ENCODE measurements at places on chromosomes 13 and 19.
A peak's percentile ranks its signal among the peaks of the same experiment; 100 is the strongest.

GRCh38 chr13:44307255-44307654 lies 66.4 kb upstream of the SERP2 start:
- no peak for DNase-seq

DNA sequence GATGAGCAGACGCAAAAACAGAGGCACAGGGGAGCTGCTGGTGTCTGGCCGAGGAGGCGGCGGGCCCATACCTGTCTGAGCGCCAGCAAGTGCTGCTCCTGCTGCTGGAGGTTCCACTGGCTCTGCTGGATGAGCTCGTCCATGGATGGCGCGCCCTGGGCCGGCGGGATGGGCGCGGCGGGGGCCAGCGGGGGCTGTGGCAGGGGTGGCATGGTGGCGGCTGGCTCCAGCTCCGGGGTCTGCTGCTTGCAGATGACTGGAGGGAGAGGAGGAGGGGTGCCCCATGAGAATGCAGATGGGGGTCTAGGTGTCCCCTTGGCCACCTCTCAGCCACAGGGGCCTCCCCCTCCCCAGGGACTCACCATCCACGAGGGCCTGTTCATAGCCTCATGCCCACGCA lies 6.9 kb downstream of the CHERP start:
- DNase-seq = no peak

GRCh38 chr19:5204212-5204611 lies 136.4 kb downstream of the PTPRS start:
- DNase-seq = peak; percentile 15

GRCh38 chr19:37078717-37079032 lies 442 bp downstream of the ZNF420 start:
- DNase-seq = peak; percentile 7

GRCh38 chr19:3360421-3361383 lies 5.7 kb upstream of the NFIC start:
- peak; percentile 82 for DNase-seq

GRCh38 chr19:42423462-42424344 lies 3.5 kb downstream of the LIPE start:
- no peak for DNase-seq

- DNase-seq = no peak
These were observed 1.0 kb downstream of the GRIK5 start for GRCh38 chr19:42068756-42069571.

DNA sequence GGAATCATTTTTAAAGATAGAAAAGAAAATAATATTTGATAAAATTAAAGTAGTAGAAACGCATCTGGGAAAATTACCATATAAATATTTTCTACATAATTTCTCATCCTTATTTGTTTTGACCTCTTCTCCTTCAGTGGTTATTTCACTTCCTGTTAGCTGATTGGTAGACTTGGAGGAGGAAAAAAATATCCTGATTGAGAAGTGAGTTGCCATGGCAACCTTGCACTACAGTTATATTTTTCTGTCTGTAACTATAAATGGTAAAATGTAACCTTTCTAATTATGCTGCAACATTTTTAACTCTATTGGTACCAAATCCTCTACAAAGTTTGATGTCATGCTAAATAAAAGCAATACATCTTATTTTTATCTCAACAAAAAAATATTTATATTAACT lies 45.2 kb downstream of the SCEL start:
- DNase-seq = no peak

GRCh38 chr13:29059800-29060199 lies 239.7 kb downstream of the MTUS2 start:
- no peak for DNase-seq

- no peak for DNase-seq
These were observed 86.2 kb upstream of the MBNL2 start for GRCh38 chr13:97135883-97136282.

DNA sequence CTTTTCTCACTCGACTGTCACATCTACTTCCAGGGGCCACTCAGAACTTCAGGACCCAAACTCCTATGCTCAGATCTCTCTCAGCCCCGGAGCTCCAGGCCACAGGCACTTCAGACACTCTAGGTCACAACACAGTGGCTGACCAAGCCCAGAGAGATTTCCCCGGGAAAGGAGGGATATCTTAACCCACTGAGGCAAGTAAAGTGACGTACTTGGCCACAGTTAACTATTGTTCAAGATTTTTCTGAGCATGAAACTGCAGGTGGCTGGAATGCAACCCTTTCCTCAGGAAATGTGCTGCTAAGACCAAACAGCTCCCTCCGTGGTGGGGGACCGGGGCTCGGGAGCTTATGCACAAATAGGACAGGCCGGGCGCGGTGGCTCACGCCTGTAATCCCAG lies 23.9 kb downstream of the OPA3 start:
- no peak for DNase-seq

DNA sequence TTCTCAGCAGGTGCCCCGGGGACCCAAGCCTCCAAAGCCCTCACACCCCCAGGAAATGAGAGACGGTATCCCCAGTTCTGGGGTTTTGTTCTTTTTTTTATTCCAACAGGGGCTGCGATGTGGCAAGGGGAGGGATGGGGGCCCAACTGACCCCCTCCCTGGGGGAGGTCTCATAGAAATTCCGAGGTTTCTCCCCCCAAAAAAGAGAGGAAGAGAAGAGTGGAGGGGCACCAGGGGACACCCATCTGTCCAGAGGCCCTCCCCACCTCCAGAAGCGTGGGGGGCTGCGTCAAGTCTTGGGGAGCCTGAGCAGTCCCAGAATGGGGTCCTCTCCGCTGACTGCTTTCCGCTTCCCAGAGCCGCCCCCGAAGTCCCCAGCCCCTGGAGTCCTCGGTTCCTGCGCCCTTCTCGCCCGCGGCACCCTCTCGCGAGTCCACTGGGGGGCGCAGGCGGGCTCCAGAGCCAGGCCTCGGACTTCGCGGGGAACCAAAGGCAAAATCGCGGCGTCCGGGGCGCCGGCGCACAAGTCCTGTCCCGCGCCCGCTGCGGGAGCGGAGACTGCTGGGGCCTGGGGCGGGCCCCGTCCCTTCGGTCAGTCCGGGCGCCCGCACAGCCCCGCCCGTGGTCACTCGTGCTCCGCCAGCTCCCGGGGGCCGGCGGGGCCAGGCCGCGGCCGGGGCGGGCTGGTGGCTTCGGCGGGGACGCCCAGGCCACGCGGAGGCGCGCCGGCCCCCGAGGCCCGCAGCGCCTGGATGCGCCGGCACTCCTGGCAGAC lies 4.4 kb upstream of the ATP1A3 start:
- DNase-seq = peak; percentile 27

DNA sequence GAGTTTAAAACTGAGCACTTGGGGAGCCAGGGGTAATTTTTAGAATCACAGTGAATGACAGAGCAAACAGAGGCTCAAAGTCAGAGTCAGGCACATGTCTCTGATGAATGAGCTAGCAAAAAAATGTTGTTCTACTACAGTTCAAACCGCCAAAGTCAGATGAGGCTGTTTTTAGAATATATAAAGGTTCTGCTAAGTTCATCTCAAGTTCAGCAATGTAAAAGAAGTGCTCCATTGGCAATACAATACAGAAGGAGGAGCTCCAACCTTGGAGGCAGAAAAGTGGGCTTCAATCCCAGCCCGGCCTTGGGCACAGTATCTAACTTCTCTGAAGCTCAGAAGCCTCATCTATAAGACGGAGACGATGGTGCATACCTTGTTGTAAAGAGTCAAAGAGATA lies 70.1 kb upstream of the IPO5 start:
- no peak for DNase-seq

DNA sequence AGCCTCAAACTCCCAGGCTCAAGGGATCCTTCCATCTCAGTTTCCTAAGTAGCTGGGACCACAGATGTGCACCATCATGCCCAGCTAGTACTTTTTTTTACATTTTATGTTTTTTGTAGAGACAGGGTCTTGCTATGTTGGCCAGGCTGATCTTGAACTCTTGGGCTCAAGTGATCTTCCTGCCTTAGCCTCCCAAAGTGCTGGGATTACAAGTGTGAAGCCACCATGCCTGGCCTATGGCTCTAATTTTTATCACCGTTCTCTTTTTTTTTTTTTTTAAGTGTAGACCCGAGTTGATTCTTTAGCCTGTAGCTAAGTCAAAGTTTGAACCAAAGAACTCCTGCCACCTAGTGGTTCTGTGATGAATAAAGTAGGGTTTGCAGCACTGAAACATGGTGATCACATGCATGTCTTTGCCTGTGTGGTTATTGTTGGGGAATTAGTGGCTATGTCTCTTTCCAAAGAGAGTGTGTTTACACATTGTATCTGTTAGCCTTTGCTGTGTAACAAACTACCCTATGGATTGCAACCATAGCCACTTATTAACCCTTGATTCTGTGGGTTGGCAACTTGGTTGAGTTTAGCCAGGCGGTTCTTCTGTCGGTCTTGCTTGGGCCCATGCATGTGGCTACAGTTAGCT lies 11.6 kb downstream of the NFILZ start:
- peak; percentile 83 for DNase-seq

DNA sequence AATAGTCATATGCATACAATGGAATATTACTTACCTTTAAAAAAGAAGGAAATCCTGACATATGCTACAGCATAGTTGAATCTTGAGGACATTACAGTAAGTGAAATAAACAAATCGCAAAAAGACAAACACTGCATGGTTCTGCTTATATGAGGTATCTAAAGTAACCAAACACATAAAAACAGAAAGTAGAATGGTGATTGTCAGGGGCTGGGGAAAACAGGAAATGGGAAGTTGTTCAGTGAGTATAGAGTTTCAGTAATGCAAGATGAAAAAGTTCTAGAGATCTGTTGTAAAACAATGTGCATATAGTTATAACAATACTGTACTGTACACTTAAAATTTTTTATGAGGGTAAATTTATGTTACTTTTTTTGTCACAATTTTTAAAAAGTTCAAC lies 219.4 kb downstream of the KLF5 start:
- no peak for DNase-seq

DNA sequence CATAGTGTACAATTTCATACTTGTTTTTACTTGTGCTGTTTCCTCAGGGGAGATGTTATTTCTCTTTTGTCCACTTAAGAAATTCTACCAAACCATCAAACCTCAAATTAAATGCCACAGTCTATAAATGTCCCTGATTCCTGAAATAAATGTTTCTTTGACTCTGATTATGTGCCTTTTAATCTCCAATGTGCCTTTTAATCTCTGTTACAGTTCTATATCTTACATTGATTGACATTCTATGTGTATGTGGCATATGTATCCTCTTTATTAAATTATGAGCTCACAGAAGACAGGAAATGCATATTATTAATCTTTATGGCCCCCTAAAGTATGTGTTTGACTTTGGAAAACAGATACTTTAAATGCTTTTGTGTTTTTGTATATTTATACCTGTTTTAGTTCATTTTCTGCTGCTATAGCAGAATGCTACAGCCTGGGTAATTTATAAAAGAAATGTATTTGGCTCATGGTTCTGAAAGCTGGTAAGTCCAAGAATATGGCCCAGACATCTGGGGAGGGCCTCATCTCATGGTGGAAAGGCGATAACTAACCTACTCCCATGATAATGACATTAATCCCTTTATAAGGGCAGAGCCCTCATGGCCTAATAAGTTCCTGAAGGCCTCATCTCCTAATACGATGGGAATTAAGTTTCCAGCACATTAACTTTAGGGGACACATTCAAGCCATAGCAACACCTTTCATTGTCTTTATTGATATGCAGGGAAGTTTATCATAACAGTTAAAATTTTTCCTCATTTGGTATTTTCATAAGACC lies 403.9 kb downstream of the LIG4 start:
- no peak for DNase-seq

GRCh38 chr13:42174344-42175162 lies 97.4 kb upstream of the AKAP11 start:
- DNase-seq = no peak

DNA sequence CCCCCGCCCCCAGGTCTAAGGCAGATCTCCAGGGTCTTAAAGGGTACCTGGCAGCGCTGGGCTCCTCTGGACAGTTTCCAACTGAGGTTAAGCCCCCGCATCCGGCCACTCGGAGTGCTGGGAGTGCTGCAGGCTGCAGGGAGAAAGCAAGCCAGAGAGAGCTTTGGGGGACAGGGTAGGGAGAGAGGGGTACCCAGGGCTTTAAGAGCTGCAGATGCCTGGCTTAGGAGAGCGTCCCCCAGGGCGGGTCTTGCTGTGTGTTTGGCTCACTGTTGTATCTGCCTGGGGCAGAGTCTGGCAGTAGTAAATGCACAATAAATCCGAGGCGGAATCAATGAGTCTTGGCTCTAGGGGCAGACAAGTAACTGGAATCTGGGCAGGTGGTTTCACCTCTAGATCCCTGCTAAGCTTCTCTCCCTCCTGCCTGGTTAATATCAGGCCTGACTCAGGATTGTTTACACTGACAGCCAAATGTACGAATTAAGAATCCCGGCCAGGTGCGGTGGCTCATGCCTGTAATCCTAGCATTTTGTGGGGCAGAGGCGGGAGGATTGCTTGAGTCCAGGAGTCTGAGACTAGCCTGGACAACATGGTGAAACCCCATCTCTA lies 798 bp upstream of the COX6B2 start:
- DNase-seq = no peak

GRCh38 chr13:100797921-100798320 lies 123.3 kb upstream of the TMTC4 start:
- no peak for DNase-seq

- peak; percentile 30 for DNase-seq
These were observed 13.1 kb upstream of the MEDAG start for GRCh38 chr13:30892966-30893365.

DNA sequence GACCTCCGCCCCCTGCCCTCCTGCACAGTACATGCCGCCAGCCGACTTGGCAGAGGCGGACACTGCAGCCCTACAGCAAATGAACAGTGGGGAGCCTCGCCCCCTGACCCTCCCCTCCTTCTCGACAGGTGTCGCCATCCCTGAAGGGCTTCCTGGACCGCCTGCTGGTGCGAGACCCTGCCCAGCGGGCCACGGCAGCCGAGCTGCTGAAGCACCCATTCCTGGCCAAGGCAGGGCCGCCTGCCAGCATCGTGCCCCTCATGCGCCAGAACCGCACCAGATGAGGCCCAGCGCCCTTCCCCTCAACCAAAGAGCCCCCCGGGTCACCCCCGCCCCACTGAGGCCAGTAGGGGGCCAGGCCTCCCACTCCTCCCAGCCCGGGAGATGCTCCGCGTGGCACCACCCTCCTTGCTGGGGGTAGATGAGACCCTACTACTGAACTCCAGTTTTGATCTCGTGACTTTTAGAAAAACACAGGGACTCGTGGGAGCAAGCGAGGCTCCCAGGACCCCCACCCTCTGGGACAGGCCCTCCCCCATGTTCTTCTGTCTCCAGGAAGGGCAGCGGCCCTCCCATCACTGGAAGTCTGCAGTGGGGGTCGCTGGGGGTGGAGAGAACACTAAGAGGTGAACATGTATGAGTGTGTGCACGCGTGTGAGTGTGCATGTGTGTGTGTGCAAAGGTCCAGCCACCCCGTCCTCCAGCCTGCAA lies 18.3 kb upstream of the NCCRP1 start:
- no peak for DNase-seq

- DNase-seq = no peak
These were observed 474.2 kb upstream of the SLC10A2 start for GRCh38 chr13:103540382-103540765.
